ENCODE measurements at places on chromosomes 2 and 18.

DNA sequence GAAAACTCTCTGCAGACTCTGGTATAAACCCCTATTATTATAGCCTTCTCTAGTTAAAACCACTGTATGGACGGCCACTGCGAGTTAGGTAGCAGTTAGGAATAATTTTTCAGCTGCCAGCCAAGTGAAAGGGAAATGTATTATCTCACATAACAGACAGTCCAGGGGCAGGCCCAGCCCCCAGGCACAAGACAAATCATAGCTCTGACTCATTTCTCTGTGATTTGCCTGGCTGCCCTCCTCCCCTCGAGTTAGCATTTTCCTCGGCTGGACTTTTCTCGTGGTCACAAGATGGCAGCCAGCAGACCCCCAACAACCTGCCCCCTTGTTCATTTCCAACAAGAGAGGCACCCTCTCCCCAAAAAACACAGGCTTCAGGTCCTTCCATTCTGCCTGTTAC lies 10.5 kb downstream of the VIT start:
- no peak for DNase-seq

GRCh38 chr2:119697290-119698020 lies 18.5 kb downstream of the TMEM177 start:
- no peak for DNase-seq

- no peak for DNase-seq
Observed at GRCh38 chr2:44197816-44198215, 29.1 kb downstream of the PPM1B start.

GRCh38 chr2:131042148-131042775 lies 51.0 kb downstream of the FAM168B start:
- no peak for DNase-seq

- DNase-seq, result no peak
Observed at GRCh38 chr2:24456599-24457556, 34.2 kb upstream of the NCOA1 start.

DNA sequence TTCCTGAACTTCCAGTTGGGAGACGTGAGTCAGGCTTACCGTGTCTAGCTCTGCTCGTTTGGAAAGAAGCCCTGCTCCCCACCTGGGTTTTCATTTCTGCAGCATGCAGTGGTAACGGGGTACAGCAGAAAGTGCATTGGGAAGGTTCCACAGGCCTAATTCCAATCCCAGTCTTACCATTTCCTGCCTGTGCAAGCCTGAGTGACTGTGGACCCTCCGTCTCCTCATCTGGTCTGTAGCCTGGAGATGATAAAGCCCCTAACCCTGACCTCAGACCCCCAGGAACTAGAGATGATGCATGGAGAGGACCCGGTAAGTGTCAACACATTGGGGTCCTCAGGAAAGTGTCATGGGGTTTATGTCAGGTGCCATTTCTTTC lies 5.8 kb upstream of the PSD4 start:
- DNase-seq, result no peak

DNA sequence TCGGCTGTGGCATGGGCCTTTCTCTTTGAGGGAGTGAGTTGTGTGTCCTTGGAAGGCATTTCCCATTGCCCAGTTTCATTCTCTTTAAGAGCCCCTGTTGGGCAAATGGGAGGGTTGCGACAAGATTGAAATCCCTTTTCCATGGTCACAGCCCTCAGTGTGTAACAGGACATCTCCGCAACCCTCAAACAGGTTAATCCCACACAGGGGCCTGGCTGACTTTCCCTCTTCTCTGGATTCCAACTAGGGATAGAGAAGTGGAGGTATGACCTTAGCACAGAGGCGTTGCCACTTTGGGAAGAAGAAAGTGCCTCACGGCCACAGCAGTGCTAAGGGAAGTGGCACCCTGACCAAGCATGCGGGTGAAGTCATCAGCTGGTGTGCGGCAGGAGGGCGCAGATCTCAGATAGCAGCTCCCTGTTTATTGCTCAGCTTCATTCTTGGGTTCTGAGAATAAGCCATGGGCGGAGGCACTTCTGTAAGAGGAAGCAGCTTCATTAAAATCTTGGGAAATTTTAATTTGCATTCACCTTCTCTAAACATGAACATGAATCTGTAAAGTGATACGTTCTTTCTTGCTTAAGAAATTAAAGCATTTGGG lies 256.5 kb downstream of the GBX2 start:
- no peak for DNase-seq

DNA sequence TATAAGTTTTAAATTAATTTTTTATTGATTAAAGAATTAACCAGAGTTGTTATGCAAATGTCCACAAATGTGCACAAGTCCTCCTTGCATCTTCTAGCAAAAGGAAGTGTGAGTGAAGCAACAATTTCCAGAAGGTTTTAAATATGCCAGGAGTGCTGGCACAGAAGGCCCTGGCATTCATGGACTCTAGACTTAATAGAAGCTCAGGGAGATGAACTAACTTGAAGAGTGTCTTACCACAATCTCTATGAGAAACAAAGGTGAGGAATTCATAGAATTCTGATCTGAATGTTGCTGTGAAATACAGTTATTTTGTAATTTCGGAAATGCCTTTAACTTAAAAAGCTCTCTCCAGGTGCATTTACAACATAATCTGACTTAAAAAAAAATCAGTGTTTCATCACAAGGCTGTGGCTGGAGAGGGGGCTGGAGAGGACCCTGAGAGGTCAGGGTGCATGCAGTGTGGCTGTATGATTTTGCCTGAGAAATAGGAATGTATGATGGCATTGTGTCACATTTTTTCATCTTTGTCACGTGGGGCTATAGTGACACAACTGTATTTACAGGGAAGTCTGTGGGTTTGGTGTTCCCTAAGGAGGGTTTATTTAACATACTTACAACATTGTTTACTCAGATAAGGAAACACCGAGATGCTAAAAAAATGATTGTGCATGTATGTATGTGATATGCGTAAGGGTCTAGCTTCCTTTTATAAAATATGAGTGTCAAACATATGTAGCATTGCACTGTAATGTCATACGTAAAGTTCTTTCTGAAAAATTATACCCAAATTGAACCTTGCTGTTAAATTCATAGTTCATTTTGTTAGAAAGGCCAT lies 66.2 kb downstream of the MAP4K4 start:
- DNase-seq, result no peak

GRCh38 chr2:23719716-23720115 lies 207.2 kb downstream of the ATAD2B start:
- DNase-seq, result no peak

DNA sequence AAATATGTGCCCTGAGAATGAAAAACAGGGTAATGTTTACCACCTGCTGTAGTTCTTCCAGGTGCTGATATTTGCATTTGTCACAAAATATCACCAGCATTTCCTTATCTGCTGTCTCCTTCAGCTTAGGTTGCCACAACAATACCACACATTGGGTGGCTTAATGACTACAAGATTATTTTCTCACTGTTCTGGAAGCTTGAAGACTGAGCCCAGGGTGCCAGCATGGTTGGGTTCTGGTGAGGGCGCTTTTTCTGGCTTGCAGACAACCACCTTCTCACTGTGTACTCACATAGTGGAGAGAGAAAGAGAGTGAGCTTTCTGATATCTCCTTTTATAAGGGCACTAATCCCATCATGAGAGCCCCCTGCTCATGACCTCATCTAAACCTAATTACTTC lies 407.5 kb upstream of the RGPD4 start:
- DNase-seq, result no peak

- no peak for DNase-seq
Observed at GRCh38 chr2:15367715-15368114, 193.4 kb downstream of the NBAS start.

DNA sequence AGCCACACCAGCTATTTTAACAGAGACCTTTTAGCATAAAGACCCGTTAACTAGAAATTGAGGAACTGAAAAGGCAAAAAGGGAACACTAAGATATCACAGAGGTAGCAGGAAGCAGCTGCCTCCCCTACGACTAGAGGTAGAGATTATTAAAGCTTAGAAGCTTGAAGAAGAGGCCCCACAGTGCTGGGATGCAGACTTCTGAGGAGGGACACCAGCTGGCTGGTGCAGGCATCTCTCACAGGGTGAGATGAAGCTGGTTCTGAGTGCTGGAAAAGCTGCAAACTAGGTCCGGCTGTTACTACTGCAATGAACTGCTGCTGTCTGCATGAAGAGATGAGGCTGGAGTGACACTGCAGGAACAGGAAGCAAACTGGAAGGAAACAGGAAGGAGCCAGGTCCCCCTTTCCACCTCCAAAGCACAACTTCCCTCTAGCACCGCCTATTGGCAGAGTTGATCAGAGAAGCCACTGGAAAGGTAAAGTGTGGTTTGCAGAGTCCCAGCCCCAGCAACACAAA lies 61.2 kb upstream of the MRPS9 start:
- no peak for DNase-seq

DNA sequence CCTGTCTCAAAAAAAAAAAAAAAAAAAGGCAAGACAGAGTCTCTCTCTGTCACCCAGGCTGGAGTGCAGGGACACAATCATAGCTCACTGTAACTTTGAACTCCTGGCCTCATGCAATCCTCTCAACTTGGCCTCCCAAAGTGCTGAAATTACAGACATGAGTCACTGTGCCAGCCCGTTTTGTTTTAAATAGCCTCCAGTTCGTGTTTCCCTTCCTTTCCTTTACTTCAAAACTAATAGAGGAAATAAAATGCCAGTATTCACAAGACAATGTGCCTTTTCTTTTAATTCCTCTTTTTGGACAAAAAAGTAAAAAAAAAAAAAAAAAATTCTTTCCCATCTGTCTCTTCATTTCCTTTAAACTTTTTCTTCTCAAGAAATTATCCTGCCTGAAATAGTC lies 54.5 kb upstream of the ACMSD start:
- no peak for DNase-seq

All from stimulated activated CD8-positive, alpha-beta memory T cell treated with anti-CD3 and anti-CD28 coated beads, Interleukin-4, amount 100 ng/mL, for 4 hours (primary cell).